Umbilical cord (tissue), 2 donors: ENCODE measurements at places on chromosomes 16 and 17.

- DNase-seq = peak; percentile 61
Observed at GRCh38 chr16:30659507-30660423, 1.5 kb downstream of the FBRS start.

DNA sequence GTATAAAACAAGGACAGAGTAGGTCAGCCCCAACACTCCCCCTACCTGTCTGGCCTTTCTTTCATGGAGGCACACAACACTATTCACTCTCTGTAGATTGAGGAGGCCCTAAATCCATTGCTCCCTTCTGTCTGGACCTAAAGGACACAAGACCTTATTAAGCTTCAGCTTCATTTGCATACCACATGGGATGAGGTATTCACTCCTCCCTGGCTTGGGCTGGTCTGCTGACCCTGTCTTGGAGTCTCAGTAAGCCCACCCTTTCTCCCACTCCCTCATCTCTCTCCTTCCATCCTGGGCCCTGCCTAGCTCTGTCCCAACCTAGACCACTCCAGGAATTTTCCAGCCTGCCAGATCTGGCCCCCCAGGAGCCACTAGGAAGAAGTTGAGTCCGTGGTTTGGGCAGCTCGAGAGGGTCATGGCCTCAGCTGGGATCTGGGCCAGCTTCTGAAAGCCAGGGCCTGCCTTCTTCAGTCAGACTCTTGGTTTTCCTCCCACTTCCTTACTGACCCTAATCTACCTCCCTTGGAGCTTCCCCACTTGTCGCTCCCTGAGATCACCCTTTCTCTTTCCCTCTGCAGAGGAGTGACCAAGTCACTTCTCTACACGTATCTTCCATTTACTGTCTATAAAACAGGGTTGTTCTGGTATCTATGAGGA, 6.5 kb upstream of the LLGL1 start:
- peak; percentile 25 for DNase-seq

GRCh38 chr16:66432429-66432828, 5.3 kb downstream of the BEAN1 start:
- DNase-seq = no peak

- no peak for DNase-seq
Observed at GRCh38 chr17:1111599-1112443, 68.0 kb downstream of the ABR start.

DNA sequence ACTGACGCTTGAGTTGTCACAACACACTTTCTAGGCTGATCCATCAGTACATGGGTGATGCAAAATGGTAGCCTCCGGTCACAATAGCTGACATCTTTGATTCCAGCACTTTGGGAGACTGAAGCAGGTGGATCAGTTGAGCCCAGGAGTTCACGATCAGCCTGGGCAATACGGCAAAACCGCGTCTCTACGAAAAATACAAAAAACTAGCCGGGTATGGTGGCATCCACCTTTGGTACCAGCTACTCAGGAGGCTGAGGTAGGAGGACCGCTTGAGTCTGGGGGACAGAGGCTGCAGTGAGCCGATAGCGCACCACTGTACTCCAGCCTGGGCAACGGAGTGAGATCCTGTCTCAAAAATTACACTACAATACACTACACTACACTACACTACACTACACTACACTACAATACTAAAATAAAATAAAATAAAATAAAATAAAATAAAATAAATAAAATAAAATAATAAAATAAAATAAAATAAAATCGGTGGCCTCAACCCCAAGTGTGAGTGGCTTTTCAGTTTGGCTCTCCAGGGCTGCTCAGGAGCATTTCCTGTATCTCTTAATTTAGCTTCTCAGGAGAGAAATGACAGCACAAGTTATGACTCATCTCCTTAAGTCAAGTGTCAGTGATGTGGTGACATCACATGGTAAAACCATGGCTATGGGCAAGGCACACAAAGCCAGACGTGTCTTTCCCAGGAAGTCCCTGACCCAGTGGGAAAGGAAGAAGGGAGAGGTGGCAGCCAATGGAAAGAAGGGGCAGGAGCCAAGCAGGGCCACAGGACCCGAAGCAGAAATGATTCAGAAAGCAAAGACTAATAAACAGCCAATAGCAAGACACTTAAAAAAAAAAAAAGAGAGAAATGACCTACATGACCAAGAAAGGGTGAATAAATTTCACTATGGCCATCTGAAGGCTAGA, 75.3 kb upstream of the TBC1D3K start:
- no peak for DNase-seq

DNA sequence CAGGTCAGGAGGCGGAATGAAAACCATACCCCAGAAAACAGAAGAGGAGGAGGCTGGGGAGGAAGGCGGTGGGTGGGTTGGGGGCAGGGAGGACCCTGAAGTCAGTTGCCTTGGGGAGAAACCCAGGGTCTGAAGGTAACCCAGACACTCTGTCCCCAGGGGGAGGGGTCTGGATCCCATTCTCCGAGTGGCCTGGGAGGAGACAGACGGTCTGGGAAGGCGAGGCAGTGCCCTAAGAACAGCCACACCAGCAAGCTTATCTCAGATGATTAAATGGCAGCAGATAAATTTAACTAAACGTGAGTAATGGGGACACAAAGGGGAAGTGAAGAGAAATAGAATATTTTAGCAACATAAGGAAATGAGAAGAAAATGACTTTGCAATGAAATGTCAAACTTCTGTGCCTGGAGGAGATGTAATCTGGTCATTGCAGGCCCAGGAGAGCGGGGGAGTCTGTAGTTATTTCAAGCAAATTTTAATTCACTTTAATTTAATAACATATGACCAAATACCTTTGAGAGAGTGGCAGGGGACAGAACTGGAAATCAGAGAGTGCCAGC, 21.4 kb upstream of the ZFP90 start:
- DNase-seq = no peak

GRCh38 chr16:88992351-88993165, 15.6 kb upstream of the CBFA2T3 start:
- DNase-seq = no peak

GRCh38 chr16:23944381-23944780, 108.6 kb downstream of the PRKCB start:
- DNase-seq = peak; percentile 25

- no peak for DNase-seq
Observed at GRCh38 chr16:28933171-28933570, 1.4 kb downstream of the CD19 start.

GRCh38 chr17:19332371-19333131, 30.0 kb downstream of the B9D1 start:
- no peak for DNase-seq

DNA sequence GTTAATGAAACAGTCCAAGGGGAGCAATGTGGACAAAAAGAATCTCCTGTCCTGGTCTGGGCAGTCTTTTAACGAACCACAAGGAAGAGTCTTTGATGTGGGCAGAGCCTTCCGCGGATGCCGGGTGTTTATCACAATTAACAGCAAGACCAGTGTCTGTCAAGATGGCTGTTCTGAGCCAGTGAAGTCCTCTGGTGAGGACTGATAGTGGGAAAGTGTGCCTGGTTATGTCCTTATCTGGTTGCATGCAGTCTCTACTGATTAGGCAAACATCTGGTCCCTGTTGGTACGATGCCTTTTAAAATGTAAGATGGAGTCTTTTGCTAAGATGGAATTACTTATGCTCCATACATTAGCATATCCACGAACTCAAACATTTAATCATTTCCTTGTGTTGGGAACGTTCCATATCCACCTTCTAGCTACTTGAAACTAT, 88.5 kb downstream of the ZNF18 start:
- no peak for DNase-seq

DNA sequence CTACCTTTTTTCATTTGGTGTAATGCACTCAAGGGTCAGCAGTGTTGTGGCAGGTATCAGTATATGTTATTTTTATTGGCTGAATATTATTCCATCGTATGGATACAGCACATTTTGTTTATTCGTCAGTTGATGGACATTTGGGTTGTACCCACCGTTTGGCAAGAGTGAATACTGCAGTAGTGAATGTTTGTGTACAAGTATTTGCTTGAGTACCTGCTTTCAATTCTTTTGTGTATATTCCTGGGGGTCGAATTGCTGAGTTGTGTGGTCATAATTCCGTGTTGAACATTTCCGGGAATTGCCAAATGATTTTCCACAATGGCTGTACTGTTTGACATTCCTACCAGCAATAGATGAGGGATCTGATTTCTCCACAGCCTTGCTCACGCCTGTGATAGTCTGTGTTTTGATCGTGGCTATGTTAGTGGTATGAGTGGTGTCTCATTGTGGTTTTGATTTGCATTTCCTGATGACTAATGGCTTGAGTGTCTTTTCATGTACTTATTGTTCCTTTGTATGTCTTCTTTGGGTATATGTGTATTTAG, 108.4 kb downstream of the OR1D5 start:
- DNase-seq = no peak

DNA sequence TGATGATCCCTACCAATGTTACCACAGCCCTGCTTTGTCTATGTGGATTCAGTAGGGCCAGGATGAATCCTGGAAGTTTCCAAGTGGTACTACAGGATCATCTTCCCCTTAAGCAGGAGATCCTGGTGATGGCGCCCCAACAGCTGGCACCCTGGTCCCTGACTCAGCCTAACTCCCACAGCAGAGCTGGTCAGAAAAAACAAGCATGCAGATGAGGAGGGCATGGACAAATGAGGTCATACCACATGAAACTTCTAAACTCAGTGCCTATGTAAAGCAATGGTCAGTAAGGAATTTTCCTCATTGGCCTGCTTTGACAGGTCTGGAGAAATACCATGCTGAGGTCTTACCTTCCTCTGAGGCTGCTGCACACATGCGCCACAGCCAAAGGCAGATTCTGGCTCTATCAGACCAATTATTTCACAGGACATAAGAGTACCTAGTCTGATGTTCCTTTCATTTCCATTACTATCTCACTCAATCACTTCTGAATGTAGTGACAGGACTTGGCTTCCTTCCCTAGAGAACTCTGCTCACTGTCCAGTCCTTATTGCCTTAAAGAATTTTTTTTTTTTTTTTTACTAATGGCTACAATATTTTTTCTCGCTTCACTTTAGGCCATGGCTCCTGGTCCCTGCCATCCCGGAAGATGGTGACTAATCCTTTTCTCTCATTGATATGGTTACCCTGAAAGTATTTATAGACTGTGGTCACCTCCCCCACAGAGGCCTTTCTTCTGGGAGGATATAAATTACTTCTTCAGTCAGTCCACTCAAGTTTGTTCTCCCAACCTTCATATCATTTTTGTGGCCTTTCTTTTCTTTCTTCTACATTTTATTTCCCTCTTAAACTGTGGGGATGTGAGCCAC, 525.2 kb upstream of the PSMD7 start:
- DNase-seq = no peak

DNA sequence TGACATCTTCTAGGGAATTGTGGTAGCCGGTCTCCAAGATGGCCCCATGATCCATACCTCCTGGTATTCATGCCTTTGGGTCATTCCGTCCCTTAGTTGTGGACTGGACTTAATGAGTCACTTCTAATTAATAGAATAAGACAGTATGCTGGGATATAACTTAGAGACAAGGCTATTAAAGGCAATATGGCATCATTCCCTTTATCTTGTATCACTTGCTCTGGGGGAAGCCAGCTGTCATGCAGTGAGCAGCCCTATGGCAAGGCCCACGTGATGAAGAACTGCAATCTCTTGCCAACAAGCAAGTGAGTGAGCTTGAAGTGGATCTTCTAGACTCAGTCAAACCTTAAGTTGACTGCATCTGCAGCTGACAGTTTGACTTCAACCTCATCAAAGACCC, 97.8 kb upstream of the MED13 start:
- no peak for DNase-seq

DNA sequence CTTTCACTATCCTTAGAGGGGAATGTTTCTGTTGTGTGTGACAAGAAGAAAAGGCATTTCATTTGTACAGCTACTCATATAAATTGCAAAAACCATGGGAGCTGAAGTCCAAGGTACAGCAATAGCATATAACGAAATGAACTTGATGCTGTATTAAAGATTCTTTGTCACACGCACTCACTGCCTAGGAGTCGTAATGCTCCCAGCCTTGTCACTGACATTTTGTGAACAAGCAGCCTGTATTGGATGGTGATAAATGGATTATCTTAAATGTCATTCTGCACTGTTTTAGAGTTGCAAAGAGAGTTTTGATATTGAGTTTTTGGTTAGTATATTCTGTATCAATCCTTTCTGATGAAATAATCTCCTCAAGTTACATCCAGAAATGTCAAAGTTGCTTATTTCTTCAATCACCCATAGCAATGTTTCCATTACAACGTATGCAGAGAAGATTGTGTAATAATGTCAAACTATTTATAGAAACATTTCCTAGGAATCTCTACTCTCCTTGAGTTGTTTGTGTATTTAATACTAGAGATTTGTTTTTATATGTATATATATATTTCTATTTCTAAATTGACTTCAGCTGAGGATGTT, 270.6 kb downstream of the FTO start:
- DNase-seq = no peak

DNA sequence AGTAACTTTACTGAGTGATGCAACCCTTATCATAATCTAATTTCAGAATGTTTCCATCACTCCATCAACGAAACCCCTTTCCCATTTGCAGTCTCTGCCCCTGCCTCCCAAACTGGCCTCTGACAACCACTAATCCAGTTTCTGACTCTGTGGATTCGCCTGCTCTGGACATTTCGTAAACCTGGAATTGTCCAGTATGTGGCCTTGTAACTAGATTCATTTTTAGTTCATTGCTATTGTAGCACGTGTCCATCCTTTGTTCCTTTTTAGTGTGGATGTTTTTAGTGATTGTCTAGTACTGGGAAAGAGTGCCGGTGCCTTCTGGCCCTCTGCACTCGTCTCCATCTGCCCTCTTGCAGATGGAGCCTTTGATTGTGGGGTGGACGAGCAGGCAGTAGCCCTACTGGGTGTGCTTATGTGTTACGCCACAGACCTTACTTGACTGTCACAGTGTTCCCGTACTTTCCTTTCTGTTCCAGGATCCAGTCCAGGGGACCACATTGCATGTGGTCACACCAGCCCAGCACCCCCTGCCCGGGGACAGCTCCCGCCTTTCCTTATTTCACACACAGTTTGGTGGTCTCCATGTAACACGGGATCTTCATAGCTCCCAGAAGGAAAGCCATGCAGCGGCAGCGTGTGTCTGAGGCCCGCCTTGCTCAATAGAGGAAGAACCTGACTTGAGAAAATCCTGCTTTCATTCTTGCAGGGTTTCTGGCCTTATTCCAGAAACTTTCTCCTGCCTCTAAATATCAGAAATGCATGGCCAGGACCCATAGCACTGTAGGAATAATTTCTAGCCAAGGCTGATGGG, 8.8 kb downstream of the KIAA0513 start:
- no peak for DNase-seq

GRCh38 chr17:31067691-31068184, 27.0 kb upstream of the NF1 start:
- peak; percentile 45 for DNase-seq
